ENCODE measurements at places on chromosomes 16 and 17.
A peak's percentile ranks its signal among the peaks of the same experiment; 100 is the strongest.

DNA sequence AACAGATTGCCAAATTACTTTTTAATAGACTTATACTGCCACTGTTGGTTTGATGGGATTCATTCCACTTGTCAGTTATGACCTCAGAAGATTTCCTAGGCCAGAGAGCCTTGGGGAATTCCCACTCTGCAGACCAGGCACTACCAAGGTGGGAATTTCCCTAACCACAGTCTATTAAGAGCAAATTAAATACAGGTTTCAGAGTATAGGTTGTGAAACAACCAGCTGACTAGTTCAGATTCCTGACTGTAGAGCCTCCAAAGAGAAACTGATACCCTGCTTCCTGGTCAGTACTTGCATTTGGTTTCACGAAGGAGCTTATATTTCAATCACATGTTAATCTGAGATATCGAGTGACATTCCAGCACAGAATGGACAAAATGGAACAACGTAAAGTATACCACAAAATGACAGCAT lies 186.5 kb downstream of the STX8 start:
- DNase-seq, result no peak

GRCh38 chr16:2208308-2208707 lies 2.4 kb downstream of the BRICD5 start:
- no peak for DNase-seq

DNA sequence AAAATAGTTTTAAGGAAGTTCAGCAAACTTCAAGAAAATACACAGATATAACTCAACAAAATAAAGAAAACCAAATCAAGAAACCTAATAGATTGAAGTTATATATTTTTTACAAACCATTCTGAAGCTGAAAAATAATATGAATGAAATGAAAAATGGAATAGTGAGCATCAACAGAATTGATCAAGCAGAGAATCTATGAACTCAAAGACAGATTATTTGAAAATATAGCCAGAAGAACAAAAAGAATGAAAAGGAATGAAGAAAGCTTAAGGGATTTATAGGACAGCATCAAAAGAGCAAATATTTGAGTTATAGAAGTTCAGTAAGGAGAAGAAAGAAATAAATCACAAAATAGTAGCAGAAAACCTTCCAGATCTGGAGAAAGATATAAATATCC lies 37.8 kb downstream of the CDR2 start:
- no peak for DNase-seq

DNA sequence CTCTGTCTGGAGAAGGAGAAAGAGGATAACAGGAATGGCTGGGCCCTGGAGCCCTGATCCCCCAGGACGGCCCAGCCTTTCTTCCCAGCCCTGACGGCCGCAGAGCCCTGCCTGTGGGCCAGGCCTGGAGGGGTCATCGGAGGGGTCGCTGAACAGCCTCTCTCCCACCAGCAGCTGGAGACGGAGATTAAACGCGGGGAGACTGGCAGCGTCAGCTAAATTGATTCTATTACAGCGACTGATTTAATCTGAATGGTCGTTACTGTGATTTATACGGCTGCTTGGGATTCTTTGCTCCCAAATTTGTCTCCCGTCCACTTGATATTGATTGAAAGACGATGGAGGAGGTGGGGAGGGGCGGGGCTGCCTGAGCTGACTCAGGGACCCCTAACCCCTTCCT lies 7.1 kb upstream of the CDH15 start:
- DNase-seq, result peak; percentile 65

DNA sequence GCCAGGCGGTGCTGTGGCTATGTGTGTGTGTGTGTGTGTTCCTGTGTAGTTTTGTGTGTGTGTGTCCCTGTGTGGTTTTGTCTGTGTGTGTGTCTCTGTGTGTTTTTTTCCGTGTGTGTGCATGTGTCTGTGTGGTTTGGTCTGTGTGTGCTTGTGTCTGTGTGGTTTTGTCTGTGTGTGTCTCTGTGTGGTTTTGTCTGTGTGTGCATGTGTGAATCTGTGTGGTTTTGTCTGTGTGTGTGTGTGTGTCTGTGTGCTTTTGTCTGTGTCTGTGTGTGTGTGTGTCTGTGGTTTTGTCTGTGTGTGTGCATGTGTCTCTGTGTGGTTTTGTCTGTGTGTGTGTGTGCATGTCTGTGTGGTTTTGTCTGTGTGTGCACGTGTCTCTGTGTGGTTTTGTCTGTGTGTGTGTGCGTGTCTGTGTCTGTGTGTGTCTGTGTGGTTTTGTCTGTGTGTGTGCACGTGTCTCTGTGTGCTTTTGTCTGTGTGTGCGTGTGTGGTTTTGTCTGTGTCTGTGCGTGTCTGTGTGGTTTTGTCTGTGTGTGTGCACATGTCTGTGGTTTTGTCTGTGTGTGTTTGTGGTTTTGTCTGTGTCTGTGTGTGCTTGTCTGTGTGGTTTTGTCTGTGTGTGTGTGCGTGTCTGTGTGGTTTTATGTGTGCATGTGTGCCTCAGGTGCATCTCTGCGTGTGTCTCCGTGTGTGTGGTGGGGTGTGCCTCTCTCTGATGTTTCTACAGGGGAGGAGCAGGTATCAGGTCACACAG lies 62.3 kb downstream of the ZDHHC7 start:
- no peak for DNase-seq

GRCh38 chr17:78174870-78175642 lies 6.7 kb downstream of the SYNGR2 start:
- peak; percentile 33 for DNase-seq

DNA sequence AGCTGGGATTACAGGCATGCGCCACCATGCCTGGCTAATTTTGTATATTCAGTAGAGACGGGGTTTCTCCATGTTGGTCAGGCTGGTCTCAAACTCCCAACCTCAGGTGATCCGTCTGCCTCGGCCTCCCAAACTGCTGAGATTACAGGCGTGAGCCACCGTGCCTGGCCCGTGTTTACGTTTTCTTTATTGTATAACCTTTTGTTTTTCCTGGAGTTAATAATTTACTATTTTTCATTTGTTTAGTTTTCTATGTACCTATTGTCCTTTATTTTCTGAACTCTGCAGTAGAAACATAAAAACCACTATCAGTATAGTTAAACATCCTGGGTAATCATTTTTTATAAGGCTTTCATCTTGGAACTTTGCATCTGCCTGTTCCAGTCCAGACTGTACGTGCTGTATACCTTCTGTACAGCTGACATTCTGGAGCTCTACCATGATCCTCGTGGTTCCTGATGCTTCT lies 73.6 kb downstream of the PPM1E start:
- no peak for DNase-seq
